ENCODE measurements at places on chromosomes 5 and 9.

DNA sequence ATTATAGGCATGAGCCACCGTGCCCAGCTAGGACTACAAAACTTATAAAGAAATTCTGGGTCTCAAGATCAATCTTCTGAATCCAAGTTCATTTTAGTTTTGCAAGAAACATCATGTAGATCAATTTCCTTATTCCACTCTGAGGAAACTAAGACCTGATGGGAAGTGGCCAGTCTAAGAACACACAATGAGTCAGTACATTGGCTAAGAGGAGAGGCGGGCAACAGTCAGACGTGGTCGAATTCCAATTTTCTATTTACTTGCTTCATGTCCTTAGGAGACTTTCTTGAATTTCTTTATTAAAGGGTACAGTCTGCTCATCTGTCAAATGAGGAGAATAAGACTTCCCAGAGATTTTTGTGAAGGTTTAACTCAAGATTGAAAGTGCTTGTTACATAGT is 432.1 kb upstream of the BRINP1 start:
- DNase-seq, result no peak

GRCh38 chr5:177594071-177594470 is 2.1 kb downstream of the TMED9 start:
- no peak for DNase-seq

- DNase-seq, result no peak
These were observed 19.9 kb downstream of the C9orf152 start for GRCh38 chr9:110188101-110188500.

- no peak for DNase-seq
These were observed 11.0 kb downstream of the HAVCR1 start for GRCh38 chr5:157047898-157048297.

DNA sequence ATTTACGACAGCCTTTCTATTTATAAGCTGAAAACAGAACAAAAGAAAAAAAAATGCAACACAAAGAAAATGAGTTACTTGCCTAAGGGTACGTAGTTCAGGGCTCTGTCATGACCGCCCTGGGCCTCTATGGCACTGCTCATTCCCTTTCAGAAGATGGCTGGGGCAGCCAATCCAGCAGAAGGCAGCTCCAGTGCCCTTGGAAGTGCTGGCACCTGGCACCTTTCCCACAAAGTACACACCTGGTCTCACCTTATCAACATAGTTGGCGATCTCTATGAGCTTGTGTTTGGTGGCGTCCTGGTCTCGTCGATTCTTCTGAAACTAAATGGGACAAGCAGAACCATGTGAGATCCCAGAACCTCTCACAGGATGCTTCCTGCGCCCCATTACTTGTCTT is 53.2 kb downstream of the NIPAL4 start:
- no peak for DNase-seq

DNA sequence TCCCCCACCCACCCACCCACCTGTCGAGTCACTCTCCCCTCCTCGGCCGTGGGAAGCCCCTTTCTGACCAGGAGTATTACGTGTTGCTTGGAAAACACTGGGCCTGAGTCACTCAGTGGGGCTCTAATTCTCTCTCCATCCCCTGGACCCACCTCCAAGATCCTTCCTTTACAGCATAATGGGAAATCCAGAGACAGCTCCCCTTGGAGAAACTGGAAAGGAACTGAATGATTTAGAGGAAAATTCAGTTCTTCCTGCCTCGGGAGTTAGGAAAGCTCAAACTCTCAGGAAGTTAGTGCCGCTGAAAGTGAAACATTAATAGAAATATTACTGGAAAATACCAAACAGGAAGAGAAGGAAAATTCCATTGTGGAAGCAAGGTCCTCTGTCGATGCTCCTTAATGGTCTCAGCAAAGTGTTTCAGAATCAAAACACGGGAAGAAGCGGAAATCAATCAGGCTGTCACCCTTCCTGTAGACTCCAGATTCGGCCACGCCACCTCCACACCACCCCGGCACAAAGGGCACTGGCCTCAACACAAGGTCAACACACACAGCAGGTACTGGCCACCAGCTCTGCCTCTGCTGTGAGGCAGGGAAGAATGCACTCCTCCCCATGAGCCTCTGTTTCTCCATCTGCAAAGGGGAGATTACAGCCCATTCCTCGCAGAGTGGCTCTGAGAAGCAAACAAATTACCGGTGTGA is 9.6 kb downstream of the SHB start:
- no peak for DNase-seq
